ENCODE measurements at places on chromosomes 5 and 9. TPM values are rescaled to one million over a fixed set of nuclear protein-coding genes. Genes with fewer than 3 reads are reported as not detected.

The NIM1K gene
- polyA plus RNA-seq = not detected

The PLAA gene
- 18.6 TPM for polyA plus RNA-seq

The PCDHB12 gene
- not detected for polyA plus RNA-seq

The LRRC8A gene
- 26.2 TPM for polyA plus RNA-seq

The PCDHB3 gene
- not detected for polyA plus RNA-seq

The C9orf50 gene
- polyA plus RNA-seq = not detected

The GPR21 gene
- not detected for polyA plus RNA-seq

The LCN6 gene
- polyA plus RNA-seq = not detected

Data from IgD-negative memory B cell (primary cell).